ENCODE measurements at places on chromosomes 3 and 15.

DNA sequence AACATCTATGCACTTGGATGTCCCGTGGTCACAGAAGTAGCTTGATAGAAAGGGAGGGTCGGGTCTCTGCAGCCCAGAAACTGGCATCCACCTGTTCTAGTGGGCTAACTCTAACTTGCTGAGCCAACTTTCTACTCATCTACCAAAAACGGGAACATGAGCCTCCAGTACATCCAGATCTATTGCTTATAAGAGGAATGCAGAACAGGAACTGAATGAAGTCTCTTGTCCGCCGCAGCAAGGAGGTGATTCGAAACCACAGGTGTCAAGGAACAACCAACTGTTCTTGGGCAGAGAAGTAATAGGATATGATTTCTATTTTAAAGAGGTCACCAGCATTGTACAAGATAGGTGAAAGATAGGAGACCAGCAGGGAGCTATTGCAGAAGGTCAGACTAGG, 17.9 kb downstream of the TERC start:
- ATAC-seq: no peak

DNA sequence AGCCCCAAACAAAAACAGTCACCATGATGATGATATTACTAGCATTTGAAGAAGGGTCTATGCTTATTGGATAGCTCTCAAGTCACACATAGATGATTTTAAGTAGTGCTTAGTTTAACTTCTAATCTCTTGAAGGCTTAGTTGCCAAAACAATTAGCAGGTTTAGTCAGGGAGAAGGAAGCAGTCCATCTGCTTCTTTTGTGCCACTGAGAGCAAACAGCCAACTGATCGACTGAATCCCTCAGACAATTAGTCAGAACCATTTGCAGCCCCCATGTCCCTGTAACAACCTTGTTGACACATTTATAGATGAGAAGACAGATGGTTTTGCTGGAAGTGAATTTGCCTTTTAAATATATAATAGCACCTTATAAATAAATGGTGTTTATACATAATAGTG, 585.1 kb upstream of the SUCLG2 start:
- ATAC-seq: no peak

DNA sequence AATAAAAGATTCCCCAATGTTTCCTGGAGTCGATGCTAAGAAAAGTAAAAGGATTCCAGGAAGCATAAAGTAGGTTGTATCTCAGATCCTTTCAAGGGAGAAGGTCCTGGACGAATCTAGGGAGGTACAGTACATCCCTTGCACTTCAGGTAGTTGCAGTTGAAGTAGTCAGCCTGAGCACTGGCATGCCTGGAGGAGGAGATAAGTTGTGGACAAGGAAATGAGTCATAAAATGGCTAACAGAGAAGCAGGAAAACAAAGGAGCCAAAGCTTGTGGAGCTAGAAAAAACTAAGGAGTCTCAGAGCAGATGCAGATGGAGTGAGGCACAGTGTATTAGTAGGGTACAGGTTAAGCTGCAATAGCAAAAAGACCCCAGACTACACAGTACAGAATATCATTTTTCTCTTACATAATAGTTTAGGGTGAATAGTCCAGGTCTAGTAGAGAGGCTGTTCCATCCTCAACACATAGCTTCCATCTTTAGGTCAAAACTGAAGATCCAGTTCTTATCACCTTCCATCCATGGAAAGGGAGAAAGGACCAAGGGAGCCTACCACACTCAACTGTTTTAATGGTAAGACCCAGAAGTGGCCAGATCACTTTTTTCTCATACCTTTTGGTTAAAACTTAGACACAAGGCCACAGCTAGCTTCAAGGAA, 41.3 kb downstream of the COL6A5 start:
- peak; percentile 77 for ATAC-seq

- no peak for ATAC-seq
Measured at GRCh38 chr3:33430571-33430970, 9.6 kb downstream of the UBP1 start.

GRCh38 chr15:48803877-48804276, 7.0 kb downstream of the CEP152 start:
- ATAC-seq: no peak

GRCh38 chr15:95446854-95447253, 883.6 kb upstream of the NR2F2 start:
- ATAC-seq: no peak

DNA sequence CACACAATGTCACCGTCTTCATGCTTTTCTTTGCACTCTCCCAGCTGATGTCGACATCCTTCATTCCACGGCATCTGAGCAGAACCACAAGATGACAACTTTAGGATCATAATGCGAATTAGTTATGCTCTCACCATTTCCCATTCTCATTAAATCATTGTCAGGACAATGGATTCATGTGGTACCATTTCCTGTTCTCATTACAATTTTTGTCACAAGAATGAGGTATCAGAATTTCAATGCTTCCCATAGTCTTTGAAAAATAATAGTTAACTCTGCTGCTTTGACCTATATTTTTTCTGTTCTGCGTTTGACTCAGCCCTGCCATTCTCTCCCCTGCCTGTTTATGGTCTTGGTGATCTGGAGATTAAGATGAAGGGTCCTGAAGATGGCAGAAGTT, 175.7 kb upstream of the MDFIC2 start:
- ATAC-seq: no peak

DNA sequence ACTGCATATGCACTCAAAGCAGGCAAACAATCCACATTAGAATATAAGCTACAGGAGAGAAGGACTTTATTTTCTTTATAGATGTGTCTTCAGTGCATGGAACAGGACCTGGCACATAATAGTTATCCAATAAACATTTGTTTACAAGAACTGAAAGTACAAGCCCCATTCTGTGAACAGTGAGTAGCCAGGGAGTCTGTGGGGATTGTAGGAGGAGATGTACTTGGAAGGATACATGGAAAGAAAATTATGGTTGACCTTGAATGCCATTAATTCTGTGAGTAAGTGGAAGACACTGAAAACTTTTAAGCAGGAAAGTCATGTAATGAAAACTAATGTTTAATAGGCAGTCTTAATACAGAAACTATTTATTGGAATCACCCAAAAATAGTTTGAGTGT, 28.3 kb downstream of the MASP1 start:
- ATAC-seq: no peak

DNA sequence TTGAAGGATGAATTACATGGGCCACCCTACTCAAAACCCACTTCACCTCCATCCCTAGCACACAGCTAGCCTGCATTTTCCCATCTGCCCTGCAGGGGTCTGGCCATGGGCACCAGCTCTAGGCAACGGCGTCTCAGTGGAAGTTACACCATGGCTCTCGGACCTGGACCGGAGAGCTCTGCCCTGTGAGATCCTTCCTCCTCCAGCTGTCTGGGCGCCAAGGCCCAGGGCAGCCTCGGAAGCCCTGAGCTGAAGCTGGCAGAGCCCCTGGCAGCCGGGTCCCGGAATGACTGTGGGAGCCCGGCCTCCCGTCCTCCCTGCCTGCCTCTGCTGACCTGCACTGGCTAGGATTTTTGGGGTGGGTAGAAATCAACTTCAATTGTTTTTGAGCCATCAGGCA, 98.9 kb downstream of the CHSY1 start:
- ATAC-seq: no peak

DNA sequence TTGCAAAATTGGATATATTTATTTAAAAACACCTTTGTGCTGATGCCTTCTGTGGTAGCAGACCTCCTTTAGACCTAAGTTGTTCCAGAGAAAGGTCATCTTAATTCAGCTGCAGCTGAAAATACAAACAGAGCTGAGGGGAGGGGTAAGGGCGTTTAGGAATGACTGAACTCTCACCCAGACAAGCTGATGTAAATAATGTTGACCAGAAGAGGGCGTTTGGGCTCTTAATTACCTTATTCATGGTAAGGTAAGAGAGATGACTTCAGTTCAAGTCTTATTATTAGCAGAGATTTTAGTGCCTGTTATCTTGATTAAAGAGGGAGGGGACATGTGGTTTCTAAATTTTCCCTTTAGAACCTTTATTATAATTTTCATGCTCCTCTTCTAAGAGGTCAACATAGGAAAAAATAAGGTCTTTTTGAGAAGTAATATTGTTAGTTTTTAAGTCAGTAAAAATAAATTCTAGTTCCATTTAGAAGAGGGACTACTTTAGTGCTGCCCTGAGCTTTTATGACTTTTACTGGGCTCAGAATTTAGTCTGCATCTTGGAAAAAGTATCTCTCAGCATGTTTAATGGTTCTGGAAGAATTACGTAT, 46.3 kb downstream of the GPR171 start:
- ATAC-seq: peak; percentile 52

GRCh38 chr3:195811756-195812155, at the start of gene MUC4:
TSS of gene MUC4 (minus strand) at chr3:195811929. CDS start at chr3:195811817, 112 bp downstream.
- peak; percentile 67 for ATAC-seq

DNA sequence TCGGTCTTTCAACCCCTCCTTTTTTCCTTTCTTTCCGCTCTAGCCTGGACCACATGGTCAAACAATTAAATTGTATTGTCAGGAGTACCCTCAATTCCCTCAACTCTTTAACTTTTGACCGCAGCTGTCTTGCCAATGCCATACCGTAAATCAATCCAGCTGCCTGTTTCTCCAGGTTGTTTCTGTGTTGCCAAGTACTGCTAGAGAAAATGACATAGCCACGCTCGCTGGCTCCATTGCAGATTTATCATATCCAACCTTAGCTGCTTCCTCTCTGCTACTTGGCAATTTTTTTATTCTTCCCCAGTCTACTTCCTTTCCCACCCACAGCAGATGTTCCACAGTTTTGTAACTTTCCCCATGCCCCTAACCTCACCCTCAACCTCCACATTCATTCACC, 60.0 kb downstream of the ZNF385D start:
- no peak for ATAC-seq

GRCh38 chr3:66487465-66487864, 13.4 kb downstream of the LRIG1 start:
- no peak for ATAC-seq

- ATAC-seq: peak; percentile 92
Measured at GRCh38 chr3:195117978-195118581, 152.9 kb downstream of the XXYLT1 start.

DNA sequence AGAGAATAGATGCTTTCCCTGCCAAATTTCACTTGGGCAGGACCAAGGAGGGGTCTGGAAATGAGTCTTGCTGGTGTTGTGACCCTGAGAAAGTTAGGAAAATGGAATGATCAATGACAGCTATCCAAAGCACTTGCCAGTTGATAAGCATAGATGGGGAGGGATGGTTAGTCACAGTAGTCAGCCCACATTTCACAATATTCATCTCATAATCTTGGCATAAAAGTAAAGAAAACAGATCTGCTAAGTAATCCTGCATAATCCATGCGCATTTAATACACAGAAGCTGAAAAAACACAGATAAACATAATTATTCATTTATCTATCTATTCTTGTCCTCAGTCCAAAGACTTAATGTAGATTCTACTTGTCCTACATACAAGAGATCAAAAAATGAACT, 184.1 kb downstream of the ZIC4 start:
- no peak for ATAC-seq

DNA sequence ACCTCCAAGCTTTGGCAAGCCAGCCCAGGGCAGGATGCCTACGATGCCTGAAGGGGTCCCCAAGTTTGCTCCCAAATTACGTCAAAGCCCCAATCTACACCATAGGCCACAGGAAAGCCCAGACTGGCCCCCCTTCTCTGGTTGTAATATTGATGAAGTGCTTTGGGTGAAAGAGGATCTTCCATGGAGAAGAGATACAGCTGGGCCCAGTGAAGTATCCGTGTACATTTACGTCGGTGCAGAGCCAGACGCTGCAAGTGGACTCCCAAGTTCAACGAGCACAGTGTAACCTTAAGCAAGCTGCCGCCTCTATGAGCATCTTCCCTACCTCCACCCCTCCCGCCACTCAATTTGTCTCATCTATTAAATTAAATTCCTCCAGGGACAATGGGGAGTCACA, 100.1 kb upstream of the TPM1 start:
- no peak for ATAC-seq

GRCh38 chr15:78637776-78638435, 3.1 kb downstream of the CHRNB4 start:
- no peak for ATAC-seq

DNA sequence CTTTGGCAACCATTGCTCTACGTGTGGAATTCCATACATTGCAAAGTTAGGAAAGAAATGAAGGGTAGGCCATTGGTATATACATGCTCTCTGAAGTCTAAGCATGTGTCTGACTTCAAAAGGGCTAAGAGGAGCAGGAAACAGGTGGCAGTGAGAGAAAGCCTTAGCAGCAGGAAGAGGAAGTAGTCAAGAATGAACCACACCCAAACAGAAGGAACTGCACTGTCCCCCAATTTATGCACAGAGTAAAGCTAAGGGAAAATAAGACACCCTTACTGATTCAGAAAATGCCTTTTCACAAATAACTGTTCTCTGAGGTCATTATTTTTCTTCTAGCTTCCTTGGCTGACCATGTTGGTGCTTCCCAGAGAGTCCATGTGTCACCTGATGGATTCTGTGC, 575.4 kb downstream of the NTRK3 start:
- no peak for ATAC-seq

- no peak for ATAC-seq
Measured at GRCh38 chr15:69320977-69321554, 22.4 kb downstream of the PAQR5 start.

- peak; percentile 56 for ATAC-seq
Measured at GRCh38 chr15:73564255-73564654, 68.9 kb downstream of the NPTN start.

GRCh38 chr3:4358273-4358672, 55.1 kb downstream of the SETMAR start:
- ATAC-seq: no peak

- no peak for ATAC-seq
Measured at GRCh38 chr3:171757361-171758034, 52.8 kb downstream of the PLD1 start.

- ATAC-seq: no peak
Measured at GRCh38 chr3:72698154-72698917, 149.9 kb downstream of the SHQ1 start.

DNA sequence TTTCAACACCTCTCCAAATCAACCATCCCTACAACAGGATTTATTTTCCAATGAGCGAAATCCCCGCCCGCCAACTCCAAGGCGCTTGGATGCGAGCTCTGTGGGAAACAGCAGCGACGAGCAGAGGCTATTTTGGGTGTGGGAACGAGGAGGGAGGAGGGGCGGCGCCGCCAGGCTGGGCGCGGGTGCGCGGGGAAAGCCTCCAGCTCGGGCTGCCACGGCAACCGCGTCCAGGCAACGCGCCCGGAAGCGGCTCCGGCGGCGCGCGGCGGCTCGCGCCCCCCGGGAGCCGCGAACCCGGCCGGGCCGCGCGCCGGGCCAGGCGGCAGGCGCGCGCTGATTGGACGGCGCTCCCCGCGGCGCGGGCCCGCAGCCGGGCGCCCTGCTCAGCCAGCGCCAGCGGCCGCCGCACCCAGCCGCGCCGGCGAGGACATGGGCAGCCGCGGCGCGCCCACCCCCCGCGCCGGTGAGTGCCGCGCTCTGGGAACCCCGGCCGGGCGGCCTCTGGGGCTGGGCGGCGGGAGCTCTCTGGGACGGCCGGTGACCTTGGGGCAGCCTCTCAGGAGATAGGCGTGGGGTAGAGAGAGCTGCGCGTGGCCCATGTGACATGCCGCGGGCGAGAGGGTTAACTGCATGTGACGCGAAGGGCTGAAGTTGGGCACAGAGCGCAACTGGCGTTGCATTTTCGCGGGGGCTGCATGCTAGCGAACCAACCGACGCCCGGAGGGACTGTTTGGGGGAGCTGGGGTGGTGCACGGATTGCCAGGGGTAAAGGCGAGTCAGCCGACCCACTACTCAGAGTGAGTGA, at the start of gene FAM81A:
TSS of gene FAM81A (plus strand) at position 370 of the 808 bp plus-strand sequence. CDS start 20,441 bp downstream, outside the sequence.
- peak; percentile 68 for ATAC-seq

Measured in esophagus mucosa (tissue), 1 donor.